ENCODE measurements at places on chromosomes 6 and 20.

GRCh38 chr6:154403788-154404187, 47.2 kb upstream of the IPCEF1 start:
- no peak for DNase-seq

- no peak for DNase-seq
Observed at GRCh38 chr6:33417128-33417902, 592 bp downstream of the CUTA start.

DNA sequence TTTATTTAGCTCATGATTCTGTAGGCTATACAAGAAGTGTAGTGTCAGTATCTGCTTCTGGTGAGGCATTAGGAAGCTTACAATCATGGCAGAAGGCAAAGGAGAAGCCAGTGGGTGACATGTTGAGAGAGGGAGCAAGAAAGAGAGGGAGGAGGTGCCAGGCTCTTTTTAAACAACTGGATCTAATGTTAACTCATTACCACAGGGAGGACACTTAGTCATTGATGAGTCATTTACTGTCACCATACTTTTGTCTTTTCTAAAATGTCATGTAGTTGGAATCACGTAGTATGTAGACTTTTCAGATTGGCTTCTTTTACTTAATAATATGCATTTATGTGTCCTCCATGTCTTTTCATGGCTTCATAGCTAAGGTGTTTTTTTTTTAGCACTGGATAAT, 58.1 kb downstream of the NUS1 start:
- DNase-seq: no peak

- DNase-seq: no peak
Observed at GRCh38 chr6:142906945-142907470, 38.0 kb downstream of the HIVEP2 start.

DNA sequence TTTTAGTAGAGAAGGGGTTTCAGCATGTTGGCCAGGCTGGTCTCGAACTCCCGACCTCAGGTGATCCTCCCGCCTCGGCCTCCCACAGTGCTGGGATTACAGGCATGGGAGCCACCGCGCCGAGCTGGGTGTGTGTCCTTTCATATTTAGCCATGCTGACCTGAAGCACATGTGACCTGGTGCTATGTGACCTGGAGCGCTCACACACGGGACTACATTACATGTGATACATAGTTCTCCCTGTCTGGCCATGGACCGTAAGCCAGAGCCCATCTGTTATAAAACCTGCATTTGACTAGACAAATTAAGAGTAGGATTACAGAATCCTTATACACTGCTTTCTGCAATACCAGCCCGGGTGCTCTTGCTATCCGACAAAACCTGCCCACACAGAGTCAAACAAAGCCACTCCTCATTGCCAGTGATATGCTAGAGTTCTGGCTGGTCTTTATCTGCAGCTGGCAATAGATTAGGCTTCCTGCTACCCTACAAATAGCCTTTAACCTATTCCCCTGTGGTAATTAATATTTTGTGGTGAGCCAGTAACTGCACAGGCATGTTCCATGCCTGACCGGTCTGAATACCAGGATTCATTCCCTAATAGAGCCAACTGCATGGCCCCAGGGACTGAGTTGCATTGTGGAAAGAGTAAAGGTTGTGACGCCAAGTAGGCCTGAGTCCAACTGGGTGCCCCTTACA, 26.3 kb upstream of the FAM50B start:
- no peak for DNase-seq

GRCh38 chr20:50267866-50268219, 77.2 kb downstream of the CEBPB start:
- no peak for DNase-seq

DNA sequence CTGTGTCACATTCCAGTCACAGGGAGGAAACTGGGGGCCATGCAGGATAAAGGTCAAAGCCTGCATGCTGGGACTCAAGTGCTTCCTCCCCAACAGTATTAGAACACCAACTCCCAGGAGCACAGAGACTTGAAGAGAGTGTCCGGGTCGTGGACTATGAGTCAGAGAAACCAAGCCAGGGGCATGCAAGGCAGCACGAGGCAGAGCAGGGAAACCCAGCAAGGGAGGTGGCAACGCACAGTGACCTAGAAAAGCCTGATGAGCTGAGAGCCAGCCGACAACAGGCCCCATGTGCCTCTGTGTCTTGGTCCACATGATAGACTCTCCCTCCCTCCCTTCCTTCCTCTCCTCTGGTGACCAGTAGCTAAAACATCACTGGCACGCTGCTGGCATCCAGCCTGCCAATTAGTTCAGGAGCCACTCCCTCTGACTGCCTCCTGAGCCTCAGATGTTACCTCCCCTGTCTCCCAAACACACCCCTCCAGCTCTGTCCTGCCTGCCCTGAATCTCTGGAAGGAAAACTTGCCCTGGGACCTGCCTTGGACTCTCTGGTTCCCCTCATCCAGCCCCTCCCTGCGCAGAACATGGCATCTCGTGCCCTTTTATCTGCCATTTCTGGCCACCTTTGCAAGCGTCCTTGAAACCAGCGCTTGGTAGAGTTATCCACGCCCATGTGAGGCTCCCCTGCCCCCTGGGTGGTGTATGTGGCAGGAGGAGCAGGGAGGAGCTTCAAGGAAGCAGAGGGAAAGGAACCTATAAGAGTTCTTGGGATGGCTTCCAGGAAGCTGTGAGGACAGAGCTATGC, 16.2 kb upstream of the RNF39 start:
- no peak for DNase-seq

GRCh38 chr6:112196306-112196705, 58.1 kb downstream of the LAMA4 start:
- no peak for DNase-seq

DNA sequence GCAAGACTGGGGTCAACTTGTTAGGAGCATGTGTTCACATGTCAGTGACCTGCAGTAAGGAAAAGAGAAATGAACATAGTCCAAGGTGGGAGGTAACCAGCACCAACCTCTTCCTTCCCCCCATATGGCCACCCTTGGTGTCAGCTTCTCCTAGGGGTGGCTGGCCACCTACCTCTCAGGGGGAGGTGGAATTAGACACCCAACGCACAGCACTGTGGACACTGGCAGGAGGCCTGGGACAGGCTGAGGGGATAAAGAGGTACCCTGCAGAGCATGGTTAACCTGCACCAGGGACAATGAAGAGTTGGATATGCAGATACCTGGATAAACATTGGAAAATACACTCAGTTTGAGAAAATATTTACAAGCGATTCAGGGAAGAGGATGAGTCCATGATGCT, 84.5 kb downstream of the IYD start:
- no peak for DNase-seq

DNA sequence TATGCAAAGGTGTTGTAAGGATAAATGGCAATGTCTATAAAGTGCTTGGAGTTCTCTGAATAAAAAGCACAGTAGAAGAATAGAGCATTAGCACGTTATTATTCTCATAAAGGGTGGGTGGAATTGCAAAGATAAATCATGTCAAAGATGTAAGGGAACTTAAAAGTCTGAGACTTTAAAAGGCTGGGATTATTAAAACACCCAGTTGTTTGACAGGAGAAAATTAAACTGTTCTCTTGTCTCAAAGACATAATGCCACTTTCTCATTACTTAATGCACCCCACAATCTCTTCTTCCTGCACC, 70.4 kb upstream of the PDE10A start:
- DNase-seq: no peak

DNA sequence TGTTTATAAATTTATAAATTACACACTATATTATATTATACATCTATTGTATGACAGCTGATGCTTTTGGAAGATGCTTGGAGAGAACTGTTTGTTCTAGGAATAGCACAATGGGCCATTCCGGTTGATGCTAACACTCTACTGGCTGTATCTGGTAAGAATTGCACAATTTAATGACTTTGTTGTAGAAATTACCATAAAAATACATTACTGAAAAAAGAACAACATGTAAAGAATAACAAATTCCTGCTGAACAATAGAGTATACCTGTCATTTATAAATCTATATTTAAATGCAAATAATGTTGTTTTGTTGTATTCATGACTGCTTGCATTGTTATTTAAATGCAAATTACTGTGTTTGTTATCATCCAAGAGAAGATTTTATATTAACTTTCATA, 14.4 kb downstream of the NR2E1 start:
- no peak for DNase-seq

GRCh38 chr6:45726444-45726843, 289.2 kb downstream of the CLIC5 start:
- DNase-seq: no peak

- DNase-seq: no peak
Observed at GRCh38 chr6:159677506-159678165, 15.4 kb downstream of the SOD2 start.

- no peak for DNase-seq
Observed at GRCh38 chr20:53003420-53004154, 31.4 kb downstream of the TSHZ2 start.
